ENCODE measurements at places on chromosomes 7 and 10.
A peak's percentile ranks its signal among the peaks of the same experiment; 100 is the strongest.

- no peak for DNase-seq
Observed at GRCh38 chr10:121481180-121481579, 117.1 kb downstream of the FGFR2 start.

DNA sequence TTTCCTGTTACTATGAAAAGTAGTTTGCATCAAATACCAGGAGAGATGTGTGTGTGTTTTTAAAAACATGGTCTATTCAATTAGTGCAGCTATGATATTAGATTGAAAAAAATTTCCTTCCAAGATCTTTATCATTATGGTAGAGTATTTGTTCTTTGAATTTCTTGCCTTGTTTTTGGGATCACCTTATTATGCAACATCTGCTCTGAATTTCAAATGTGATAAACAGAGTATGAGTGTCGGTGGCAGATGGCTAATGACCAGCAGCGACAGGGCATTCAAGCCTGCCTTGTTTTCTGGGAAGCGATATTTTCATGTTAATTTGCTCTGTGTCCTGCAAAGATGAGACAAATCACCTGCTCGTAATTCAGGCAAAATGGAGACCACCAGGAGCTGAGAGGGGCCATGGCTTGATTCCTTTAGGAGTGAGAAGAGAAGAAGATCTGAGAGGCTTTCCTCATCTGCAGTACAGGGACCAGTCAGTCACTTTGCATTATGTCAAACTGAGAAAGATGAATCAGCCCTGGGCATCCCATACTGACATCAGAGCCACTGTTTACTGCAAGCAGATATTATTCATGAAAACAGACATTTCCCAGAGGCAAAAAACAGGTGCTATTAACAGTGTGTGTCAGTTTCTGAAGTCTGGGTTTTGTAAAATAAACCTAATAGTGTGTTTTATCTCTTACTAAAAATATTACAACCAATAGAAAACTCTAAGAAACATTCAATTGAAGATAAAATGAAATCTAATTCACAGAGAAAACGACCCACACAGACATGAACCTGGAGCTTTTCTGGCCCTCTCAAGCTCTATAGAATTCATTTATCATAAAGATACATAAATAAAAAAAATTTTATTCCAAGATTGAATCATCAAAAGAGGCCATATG, 67.6 kb downstream of the CDK6 start:
- no peak for DNase-seq

DNA sequence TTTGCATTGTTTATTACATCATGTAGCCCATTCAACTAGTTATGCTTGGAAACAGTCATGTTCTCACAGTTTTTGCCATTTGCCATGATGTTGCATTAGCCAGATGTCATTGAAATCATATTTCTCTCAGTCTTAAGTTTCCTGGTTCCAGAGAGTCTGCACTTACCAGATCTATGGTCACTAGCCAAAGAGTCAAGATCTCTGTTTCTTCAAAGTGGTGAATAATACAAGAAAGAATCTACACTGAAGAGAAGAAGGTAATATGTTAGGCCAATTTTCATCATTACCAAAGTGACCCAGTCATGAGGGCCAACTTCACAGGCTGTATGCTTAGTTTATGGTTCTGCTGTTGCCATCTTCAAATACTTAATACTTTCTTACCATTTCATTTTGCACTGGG, 89.0 kb upstream of the PHYHIPL start:
- no peak for DNase-seq

DNA sequence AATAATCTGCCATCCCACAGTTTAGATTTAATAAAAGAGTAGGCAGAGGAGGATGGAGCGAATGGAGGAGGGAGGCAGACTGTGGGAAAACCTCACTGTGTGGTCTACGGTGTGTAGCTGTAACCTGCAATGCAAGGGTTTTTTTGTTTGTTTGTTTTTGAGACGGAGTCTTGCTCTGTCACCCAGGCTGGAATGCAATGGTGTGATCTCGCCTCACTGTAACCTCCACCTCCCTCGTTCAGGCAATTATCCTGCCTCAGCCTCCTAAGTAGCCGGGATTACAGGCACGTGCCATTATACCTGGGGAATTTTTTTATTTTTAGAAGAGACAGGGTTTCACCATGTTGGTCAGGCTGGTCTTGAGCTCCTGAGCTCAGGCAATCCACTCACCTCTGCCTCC, 184.6 kb upstream of the PLXNA4 start:
- no peak for DNase-seq

DNA sequence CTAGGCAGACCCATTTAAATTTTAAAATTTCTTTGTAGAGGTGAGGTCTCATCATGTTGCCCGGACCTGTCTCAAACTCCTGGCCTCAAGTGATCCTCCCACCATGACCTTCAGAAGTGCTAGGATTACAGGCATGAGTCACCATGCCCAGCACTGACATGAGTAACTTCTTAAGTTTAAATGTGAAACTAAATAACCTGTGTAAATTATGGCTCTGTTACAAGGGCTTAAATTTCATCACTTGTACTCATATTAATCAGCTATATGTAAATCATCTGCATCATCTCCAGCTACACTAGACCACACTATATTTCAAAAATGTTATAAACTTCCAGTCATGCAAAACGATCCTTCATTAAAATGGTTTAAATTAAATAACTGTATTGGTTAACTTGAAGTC, 56.1 kb downstream of the ATAD1 start:
- no peak for DNase-seq

DNA sequence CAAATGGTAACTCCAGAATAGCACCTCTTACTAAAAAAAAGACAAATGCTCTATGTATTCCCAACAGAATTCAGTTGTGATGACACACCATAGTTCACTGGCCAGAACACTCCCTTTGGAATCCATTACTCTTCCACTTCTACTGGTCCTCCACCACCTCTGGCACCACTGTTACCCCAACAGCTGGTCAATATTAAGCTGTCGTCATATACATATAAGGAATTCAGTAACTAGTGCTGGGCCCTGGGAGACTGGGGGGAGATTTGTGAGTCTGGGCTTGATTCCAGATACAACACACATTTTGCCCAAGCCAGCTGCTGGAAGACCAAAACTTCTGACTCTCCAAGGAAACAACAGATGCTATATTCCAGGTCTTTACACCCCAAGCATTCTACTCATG, 26.0 kb upstream of the ITGA8 start:
- DNase-seq: no peak

DNA sequence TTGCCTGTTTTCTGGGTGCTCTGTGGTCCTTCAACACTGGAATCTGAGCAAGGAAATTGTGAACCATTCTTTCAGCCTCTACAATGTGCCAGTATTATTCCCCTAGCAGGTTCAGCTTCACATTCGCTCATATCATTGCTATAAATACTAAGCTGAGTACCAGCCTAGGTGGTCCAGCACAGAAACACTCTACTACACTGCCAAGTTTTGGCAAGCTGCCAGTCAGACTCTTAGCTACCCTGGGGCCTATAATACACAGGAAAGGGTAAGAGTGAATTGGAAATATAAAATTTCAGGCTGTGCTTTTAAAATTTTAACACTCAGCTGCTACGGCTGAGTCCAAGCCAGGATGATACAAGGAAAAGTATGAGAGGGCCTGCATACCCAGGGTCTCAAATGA, 49.9 kb upstream of the PPP1R3A start:
- no peak for DNase-seq

- DNase-seq: no peak
Observed at GRCh38 chr10:31058795-31059703, 27.4 kb upstream of the ZNF438 start.

GRCh38 chr10:28986117-28986792, 302.6 kb upstream of the LYZL1 start:
- no peak for DNase-seq

DNA sequence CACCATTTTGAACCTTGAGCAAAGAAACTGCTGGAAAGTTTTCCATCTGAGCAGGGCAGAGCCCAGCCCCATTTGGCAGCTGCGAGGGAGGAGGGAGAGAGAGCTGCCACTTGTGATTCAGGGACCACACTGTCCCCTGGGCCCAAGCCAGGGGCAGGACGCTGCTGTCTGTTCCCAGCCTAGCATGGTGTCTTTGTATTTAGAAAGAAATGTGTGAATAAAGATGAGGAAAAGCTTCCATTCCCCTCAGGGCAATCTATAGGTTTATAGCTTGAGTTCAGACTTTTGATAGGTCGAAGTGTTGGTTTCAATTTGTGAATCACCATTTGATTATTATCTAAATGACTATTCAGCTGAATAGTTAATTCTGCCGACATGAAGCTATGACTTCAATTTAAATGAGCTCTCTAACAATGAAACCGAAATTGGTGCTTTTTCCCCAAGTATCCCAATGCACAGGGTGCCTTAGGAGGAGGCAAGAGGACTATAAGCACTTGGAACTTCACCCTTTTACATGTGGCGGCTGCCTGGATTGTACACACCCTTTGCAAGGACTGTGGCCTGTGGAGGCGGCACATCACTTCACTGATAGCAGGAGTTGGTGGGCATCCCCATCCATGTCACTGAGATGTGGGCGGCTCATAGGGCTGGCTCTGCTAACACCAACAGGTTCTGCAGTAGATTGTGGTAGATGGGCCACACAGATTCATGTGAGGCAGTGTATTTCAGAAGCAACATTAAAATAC, 223.5 kb downstream of the CCDC3 start:
- DNase-seq: no peak

DNA sequence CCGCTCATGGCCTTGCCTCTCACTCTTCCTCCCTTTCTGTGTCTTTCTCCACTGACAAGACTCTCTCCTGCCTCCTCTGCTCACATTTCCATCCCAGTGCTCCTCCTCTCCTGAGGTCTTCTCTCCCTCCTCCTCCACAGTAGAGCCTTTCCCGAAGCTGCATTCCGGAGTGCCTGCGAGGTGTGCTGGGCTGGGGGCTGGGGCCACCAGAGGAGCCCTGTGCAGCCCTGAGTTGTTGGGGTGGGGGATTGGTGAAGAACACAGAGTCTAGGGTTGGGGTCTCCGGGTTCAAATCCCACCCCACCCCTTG, 76.4 kb downstream of the ZMIZ1 start:
- no peak for DNase-seq

DNA sequence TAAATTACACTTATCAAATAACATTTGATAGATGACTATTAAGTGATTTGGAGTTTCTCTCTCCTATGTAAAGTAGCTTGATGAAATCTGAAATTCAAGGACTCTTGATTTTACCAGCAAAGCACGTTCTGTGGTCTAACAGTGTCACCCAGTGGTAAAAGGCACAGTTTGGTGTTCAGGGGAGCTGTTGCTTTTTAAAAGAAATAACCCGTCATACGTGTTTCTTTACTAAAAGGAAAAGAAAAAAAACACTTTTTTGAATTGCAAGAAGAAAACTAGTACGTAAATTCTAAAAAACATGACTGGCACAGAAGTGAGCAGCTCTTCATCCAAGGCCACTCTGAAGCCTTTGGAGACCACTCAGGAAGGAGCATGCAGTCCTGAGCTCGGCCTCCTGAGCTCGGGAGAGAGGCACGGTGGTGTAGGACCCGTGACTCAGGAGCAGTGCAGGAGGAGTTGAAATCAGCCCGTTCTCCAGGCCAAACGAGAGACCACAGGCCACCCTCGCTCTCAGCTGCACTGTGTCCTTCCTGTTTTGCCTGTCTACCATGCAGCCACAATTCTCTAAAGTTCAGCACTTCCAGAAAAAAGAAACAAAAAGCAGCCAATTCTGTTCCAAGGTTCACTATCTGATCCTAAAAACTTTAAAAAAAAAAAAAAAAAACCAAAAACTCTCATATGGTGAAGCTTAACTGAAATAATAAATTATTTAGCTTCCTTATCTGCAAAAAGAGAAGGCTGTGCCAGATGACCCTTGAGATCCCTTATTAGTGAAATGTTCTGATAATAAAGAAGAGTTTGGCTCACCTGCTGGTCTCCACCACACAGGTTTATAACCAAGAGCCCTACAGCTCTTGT, 212.6 kb upstream of the FRMD4A start:
- DNase-seq: no peak

DNA sequence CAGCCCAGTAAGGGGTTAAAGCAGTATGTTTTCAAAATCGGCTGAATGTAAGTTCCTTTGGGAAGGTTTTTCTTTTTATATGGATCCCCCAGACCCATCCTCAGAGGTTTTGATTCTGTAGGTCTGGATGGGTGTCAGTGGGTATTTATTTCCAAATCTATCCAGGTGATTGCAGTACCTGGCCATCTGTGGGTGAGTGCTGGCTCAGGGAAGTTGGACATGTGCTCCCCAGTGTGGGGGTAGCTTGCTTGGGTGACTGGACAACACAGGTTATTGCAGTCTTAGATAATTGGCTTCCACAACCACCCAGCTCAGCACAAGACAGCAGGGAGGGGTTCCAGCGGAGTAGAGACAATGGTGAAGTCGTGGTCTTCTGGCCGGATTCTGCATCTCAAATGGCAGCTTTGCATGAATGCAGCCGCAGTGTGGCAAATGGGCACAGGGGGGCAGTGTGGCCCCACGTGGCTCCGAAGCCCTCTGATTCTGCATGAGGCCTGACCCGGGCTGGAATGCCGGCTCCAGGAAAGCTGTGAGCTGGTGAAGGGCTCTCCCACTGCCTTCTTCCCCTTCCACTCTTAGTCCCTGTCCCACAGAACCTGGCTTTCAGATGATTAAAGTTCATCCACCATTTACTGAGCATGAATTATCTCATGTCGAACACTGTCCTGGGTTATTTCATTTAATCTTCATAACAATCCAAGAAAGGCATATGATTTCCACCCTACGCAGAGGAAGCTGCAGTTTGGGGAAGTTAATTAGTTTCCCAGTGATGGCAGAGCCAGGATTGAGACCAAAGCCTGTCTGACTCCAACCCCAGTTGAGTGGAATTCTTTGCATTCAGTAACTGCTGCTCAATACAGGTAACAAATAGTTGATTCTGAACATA, 64.5 kb upstream of the SYPL1 start:
- DNase-seq: peak; percentile 50

GRCh38 chr7:155373359-155374273, 75.9 kb downstream of the INSIG1 start:
- DNase-seq: no peak

- DNase-seq: no peak
Observed at GRCh38 chr7:90309872-90310271, 11.2 kb downstream of the FAM237B start.

DNA sequence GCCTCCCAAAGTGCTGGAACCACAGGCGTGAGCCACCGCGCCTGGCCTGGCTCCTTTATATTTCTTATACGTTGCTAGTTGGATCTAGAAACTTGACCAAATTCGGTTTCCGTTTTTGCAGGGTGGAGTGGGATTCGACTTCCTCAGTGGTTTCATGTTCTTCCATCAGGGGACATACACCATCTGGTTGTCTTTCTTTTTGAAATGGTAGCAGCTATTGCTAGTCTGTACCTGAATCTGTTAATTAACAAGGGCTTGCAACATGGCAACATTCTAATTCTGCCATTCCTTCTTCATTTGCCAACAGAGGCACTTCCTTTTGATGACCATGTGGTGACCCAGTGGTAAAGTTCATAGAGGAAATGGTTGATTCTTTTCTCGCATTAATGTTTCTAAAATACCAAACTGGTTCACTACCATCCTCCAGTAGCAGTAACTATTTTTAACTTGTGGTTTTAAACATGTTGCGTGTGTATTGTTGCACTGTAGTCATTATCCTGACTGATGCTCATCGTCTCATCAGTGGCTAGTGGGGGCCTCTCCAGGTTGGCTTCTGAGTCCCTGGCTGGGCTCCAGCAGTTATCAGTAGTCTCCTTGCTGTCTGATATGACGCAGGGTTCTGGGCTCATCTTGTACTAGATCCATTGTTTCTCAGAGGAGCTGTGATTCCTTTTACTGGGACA, 159.2 kb downstream of the RGS10 start:
- no peak for DNase-seq
